ENCODE measurements at places on chromosomes 4 and X. TPM values are rescaled to one million over a fixed set of nuclear protein-coding genes. Genes with fewer than 3 reads are reported as not detected.

DNA sequence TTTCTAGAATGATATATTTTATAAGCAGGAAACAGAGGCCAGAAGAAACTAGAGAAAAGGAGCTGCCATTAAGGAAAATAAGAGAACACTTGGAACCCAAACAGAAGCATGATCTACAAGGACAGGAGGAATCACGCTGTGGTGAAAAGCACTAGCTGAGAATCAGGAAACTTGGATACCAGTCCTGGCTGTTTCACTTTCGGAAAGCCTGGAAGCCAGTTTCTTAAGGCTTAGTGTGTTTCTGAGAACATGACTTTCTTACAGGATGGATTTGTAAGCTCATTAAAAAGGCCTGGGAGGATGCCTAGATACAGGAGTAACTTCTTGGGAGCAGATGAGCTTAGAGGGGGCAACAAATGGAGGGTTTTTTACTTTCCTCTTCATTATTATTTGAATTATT, 36.9 kb downstream of the TLL1 start:
- peak; percentile 25 for DNase-seq

GRCh38 chr4:75179510-75179909, 246.6 kb downstream of the PARM1 start:
- DNase-seq, result no peak

DNA sequence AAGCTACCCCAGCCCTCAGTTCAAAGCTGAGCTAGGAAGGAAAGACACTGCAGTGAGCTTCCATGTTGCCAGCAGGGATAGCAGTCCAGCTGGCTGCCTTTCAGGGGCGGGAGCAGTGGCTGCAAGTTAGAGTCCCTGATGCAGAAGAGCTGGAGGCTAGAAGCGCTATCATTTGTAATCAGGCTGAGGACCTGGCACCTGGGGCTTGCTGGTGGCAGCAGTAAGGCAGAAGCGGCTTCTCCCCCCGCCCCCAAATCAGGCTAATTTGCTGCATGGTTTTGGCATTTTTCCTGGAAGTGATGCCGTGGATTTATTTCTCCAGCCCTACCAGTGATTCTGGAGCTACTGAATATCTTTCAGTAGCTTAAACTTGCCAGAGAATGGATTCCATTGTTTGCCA, 203.3 kb downstream of the CLCN4 start:
- DNase-seq, result peak; percentile 12

DNA sequence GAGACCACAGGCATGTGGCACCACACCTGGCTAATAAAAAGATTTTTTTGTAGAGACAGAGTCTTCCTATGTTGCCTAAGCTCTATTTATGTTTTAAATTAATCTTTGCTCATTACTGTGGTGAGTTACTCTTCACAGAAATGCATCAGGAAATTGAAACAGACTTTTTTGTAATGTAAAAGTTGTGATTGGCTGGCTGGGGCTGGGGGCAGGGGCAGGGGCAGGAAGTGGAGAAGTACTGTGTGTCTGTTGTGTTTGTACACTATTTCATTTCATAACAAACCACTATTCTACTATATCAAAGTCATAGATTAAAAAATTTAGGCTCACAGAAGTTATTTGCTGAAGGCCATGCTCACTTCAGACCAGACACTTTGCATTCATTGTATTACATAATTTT, 19.1 kb upstream of the ABRAXAS1 start:
- DNase-seq, result no peak

GRCh38 chr4:94516067-94516466, 64.3 kb downstream of the PDLIM5 start:
- DNase-seq, result no peak

- DNase-seq, result no peak
Observed at GRCh38 chr4:169770416-169770815, 12.7 kb upstream of the HPF1 start.

The HMGN5 gene
- 6.7 TPM for total RNA-seq

The GAGE1 gene
- 1.4 TPM for total RNA-seq

The NPNT gene
- total RNA-seq, result 62.1 TPM

The MAGEA2B gene
- total RNA-seq, result not detected

Measured in umbilical cord (tissue), 2 donors.